ENCODE measurements at places on chromosomes 2 and 18.

GRCh38 chr2:162917626-162918025, 79.1 kb upstream of the KCNH7 start:
- ATAC-seq = no peak

- no peak for ATAC-seq
These were observed 94.3 kb upstream of the GLI2 start for GRCh38 chr2:120641366-120641771.

- peak; percentile 79 for ATAC-seq
These were observed 306.5 kb upstream of the TNP1 start for GRCh38 chr2:217166241-217166850.

- ATAC-seq = peak; percentile 67
These were observed 98.0 kb downstream of the MARCHF4 start for GRCh38 chr2:216274194-216274840.

DNA sequence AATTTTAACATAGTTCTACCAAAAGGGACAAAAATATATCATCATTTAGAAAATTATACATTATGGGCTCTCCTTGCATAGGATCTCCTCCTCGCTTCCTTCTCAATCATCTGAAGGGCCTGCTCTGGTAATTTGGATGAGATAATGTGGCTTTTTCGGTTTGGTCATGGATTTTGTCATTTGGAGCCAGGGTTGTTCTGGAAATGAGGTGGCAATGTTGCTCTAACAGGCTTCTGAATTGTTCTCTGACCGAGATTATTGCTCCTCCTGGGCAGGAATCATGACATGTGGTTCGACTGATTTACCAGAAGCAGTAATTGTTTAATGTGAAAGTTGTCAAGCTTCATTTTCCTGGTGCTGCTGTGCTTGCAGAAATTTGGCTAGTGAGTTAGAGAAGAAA, 194.7 kb upstream of the ERBB4 start:
- ATAC-seq = no peak

DNA sequence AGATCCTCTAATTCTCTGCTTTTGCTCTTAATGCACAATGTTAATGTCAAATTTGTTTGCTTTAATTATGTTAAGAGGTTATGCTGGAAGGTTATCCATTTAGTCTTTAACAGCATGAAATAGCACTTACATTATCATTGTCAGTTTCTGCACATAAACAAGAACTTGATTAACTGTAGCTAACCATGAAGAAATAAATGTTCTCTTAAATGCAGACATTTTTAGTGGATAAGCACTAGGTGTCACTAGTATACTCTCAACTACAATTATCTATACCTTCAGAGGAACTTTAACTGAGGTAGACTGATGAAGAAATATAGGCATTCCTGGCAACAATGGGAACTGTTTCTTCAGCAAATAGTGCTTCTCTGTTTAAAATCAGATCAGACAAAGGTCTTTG, 178.8 kb upstream of the CHST9 start:
- ATAC-seq = peak; percentile 64

- no peak for ATAC-seq
These were observed 141.6 kb downstream of the HDAC4 start for GRCh38 chr2:239259173-239259572.

DNA sequence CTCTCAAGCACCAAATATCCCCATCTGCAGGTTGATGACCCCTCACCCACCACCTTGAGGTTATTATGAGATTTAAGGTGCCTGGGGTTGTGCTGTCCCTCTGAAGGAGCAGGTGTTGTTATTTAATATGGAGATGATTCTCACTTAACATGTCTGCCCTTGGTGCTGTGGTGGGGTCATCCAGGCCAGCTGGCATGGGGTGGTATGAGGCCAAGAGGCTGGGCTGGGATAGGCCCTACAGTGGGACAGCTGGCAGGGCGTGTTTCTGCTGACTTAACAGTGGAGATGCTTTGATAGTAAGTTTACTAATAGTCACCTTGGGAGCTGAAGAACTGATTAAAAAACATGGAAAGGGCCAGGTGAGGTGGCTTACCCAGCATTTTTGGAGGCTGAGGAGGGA, 22.4 kb downstream of the SERPINB12 start:
- ATAC-seq = no peak

DNA sequence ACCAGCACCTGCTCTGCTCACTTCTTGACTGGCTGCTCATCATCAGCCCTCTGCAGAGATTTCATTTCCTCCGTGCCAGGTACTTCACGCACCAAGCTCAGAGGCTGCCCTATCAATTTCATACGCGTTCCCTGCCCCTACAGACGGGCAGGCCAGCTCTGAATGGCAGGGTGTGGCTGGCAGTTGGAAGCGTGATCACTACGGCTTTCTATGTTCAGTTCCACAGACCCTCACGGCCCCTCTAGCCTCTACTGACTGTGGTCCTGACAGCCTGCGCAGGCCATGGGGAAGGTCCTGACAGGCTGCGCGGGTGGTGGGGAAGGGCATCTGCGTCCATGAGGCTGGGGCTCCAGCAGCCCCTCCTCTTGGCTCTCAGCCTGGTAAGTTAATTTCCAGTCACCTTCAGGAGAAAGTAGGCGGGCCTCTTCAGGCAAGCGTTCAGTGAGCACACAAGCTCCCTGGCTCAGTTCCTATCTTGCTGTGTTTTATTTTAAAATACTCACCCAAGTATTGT, 154.8 kb downstream of the ZNF236 start:
- no peak for ATAC-seq

DNA sequence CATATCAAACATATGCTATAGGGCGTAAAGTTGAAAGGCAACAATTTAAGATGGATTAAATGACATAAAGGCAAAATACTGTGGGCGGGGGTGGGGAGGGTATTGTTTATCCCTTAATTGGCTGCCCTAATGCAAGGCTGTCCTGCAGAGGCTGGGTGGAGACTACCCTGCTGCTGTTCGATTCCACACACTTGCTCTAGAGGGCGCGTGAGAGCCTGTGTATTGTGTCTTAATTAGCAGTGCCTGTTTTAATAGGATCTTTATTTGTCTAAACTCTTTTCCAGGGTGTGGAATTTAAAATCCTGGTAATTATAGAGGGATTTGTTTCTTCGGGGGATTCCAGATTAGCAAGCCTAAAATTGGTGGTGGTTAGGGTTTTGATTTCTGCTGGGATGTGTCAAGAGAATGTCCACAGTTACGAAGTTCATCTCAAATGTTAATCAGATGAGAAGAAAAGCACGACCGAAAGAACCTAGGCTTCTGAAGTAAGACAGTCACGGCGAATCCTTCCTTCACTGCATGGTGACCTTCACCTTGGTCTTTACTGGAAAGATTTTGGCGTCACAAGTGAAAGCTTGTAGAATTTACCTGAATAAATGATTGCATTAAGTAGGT, 103.5 kb upstream of the MAP3K20 start:
- peak; percentile 94 for ATAC-seq

DNA sequence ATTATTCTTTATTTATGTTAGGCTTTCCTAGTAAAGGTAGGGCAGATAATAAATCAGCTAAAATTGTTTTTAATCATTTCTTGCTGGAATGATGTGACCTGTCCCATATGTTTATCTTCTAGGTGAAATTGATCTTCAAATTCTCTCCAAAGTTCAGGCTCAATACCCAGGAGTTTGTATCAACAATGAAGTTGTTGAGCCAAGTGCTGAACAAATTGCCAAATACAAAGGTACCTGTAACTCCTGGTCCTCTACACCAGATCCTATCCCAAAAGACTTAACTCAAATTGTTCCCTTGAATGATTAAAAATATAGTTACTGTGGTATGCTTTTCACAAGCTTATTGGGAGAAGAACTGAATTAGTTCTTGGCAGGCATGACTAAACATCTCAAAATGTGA, 36.5 kb downstream of the HNMT start:
- no peak for ATAC-seq
